ENCODE measurements at places on chromosomes 2 and 18.

GRCh38 chr2:72778410-72778809, 47.4 kb downstream of the EXOC6B start:
- DNase-seq: no peak

- no peak for DNase-seq
Measured at GRCh38 chr2:24253303-24253919, 78.6 kb downstream of the FAM228A start.

DNA sequence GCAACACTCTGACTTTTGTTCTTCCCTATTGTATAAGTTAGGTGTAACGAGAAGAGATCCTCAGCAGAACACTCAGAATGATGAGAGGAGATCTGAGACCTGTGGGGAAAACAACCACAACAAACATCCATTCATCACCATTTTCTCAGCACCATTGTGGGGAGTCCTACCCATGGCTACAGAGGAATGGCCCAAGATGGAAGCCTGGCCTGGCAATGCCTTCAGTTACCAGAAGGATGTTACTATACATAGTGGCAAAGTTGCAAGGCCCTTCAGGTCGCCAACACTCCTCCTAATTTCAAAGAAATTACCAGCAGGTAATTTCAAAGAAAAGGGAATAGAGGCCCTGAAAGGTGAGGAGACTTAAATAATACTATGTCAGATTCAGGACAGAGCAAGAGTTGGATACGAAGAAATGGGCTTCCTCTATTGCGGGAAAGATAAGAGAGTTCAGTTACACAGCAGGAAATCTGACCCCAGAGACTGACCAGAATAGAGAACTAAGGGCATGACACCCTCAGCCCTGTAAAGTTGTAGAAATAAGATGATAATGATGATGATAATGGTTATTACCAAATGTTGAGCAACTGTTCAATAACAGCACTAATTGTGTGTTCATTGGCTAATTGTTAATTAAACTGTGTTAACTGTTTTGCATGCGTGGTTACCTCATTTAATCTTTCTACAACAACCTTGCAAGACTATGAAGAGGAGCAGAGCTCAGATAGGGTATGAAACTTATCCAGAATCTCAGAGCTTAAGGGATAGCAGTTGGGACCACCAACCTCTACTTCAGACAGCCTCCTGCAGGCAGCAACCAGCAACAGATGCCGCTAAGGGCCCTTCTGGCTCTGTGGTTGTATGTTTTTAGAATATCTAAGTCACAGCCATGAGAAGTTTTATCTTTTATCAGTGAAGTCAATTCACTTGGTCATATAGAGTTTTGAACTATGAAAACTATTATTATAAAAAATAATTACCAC, 37.5 kb downstream of the DHRS9 start:
- no peak for DNase-seq

- DNase-seq: no peak
Measured at GRCh38 chr2:105786231-105787230, 41.8 kb downstream of the NCK2 start.

DNA sequence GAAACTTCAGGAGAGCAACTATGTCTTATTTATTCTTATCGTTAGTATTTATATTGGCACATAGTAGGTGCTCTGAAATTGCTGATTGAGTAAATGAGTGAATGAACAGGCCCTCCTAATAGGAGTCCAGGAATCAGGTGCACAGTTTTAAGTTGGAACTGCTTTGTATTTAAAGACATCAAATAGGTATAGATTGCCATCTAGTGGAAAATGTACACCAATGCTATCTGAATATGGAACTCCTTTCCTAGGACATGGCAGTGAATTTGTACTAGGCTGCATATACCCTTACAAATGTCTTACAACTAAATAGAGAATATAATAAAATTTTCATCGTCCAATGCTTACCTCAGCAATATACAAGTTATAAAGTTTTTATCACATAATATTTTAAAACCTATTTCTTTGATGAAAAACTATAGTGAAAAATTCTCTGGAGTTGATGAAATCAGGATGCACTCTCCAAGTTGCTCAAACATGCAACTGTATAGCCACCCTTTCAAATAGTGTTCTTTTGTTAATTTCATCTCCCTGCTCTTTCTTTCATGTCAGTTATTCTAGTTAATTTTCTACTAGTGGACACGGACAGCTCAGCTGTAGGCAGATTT, 318.9 kb upstream of the SYT4 start:
- DNase-seq: no peak

DNA sequence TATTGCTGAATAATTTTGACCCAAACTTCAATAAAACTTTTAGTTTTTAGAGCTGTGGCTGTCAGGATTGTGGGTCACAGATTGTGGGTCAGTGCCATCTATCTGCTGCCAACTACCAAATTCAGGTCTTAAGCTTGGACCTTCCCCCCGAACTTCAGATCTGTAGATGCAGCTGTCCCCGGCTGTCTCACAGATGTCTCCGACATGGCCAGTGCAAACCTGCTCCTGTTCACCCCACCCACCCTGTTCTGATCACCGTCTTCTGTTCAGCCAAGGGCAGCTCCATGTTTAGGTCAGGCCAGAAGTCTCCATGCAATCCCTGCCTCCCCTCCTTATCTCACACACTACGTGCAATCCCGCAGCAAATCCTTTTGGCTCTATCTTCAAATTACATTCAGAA, 175.0 kb downstream of the PRKCE start:
- no peak for DNase-seq

- no peak for DNase-seq
Measured at GRCh38 chr2:237324405-237324831, 89.5 kb downstream of the COL6A3 start.

- DNase-seq: no peak
Measured at GRCh38 chr2:46380038-46380940, 83.1 kb downstream of the EPAS1 start.

DNA sequence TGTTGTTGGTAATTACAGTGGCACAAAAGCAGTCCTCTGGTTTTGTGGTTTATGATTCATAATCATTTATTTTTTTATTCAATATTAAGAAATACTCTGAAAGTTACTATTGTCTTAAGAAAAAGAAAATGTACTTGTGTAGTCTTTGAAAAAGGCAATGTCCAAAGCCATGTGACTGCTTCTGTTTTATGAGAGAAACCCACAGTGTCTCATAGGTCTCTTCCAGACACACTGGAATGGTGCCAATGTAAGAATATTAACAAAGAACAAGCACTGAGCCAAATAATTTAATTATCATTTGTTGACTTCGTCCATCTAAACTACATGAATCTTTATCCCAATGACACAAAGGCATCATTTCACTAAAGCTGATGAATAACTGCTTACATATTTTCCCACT, 62.5 kb downstream of the RPRM start:
- DNase-seq: no peak

- no peak for DNase-seq
Measured at GRCh38 chr2:164896634-164897355, 55.2 kb upstream of the COBLL1 start.

DNA sequence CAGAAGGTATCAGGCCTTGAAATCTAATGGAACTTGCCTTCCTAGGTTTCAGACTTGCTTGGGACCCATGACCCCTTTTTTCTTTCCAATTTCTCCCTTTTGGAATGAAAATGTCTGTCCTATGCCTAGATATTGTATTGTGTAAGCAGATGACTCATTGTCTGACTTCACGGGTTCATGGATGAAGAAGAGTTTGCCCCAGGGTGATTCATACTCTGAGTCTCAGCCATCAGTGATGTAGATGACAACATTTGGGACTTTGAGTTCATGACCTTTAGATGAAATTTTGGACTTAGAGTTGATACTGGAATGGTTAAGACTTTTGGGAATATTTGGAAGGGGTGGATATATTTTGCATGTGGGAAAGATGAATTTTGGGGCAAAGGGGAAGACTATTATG, 11.2 kb upstream of the SCYGR5 start:
- no peak for DNase-seq

DNA sequence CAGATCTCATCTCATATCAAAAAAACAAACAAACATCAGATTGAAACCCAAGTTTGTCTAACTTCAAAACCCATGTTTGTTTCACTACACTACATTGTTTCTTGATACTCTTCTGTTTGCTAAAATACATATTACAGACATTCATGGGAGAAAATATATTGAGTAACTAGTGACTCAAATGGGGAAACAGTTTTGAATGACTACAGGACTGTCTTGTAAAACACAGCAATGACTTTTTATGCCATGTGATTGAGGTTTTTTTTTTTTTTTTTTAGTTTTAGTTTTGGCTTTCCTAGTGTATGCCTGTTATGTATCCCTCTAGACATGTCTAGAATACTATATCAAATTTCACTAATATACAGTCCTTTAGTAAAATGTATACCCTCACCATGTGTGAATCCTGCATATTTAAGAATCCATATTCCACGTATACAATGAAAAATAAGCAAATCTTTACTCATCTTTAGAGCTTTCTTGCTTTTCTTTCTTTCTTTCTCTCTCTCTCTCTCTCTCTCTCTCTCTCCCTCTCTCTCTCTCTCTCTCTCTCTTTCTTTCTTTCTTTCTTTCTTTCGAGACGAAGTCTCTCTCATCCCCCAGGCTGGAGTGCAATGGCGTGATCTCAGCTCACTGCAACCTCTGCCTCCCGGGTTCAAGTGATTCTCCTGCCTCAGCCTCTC, 46.6 kb upstream of the SERTAD2 start:
- no peak for DNase-seq

DNA sequence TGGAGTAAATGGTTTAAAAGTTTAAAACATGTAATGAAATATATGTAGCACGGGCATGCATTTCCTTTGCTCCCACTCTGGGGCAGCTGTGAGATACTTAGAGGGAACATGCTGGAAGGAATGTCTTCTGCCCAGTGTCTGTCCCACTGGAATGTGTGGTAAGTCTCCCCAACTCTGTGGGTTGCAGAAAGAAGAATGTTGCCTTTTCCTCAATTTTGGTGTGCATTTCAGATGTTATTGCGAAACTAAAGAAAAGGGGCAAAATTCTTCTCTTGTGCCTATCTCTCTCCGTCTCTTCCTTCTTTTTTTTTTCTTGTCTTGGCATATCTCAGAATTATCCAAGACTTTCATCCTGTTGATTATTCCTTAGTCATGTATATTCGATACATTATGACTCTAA, 201.1 kb downstream of the SH3RF3 start:
- no peak for DNase-seq

DNA sequence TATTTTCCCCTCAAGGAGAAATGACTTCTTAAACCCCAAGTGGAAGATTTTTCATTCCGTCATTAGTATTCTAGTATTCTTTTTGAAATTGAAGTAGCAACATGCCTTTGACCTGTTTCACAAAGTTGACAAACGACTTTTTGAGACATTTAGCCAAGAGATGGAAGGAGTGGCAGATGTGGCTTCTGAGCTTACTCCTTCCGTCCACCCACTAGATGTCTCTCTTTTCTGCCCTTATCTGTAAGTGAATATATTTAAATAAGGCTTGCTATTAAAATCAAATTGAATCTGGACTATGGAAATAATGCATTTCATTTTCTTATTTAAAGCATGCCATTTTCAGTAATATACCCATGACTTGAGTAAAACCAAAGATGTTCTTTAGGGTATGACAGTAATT, 74.1 kb downstream of the ACTR3 start:
- DNase-seq: no peak

DNA sequence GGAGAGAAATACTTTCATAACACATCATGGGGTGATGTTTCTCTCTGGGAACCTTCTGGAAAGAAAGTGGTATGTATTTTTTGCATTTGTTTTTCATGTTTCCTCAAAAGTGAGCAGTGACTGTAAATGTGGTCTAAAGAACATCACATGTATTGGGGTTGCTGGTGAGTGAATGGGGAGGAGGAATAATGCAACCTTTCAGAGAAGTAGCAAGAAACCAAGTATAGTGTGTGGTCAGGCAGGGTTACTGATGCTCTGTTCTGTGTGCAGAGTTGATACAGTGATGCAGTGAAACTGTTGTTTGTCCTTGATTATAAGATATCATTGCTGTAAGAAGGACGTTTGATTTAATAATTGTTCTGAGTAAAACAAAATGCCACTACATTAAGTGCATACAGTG, 24.1 kb downstream of the ADNP2 start:
- DNase-seq: no peak

DNA sequence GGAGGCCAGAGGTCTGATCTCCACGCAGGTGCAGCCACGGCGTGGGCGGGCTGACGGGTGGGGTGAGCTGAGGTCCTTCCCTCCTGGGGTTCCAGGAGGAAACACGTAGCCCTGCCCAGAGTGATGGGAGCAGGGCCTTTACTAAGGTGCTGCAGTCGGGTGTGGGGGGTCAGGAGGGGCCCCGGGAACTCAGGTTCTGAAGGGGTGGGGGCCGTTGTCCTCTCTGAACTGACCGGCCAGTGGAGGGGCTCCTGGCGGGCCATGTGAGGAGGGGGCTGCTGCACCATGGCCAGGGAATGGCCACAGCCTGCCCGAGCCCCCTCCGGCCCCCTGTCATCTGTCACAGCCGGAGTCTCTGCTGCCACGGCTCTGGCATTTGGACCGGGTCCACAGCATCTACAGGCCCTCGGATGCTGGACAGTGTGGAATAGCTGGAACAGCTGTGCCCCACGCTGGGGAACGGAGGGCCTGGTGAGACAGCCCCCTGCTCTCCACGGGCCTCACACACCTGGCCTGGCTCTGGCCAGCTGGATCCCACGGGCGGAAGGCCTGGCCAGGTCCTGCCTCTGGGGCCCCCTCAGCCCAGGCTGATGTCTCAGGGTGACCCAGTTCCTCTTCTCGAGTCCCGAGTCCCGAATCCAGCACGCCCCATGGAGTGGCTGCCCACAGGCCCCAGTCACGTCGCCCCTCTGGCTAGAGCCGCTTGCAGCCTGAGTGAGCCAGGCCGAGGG, 145.6 kb upstream of the GPC1 start:
- no peak for DNase-seq

DNA sequence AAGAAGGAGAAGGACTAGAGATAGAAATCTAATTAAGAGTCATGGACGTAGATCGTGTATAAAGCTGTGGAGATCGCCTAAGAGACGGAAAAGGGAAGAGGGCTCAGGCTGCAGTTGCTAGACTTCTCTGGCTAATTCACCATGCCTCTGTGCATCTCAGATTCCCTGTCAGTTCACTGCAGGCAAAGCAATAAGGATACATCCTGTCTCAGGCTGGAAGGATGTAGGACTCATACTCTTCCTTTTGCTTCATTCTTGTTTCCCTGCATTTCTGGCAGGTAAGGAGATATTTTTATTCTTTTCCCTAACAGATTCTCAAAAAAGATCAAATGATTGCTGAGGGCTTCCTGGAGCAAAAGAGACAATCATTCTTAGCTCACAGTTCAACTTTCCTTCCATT, 112.5 kb downstream of the AP1S3 start:
- DNase-seq: no peak

GRCh38 chr2:239836021-239836765, 188.9 kb downstream of the NDUFA10 start:
- no peak for DNase-seq

DNA sequence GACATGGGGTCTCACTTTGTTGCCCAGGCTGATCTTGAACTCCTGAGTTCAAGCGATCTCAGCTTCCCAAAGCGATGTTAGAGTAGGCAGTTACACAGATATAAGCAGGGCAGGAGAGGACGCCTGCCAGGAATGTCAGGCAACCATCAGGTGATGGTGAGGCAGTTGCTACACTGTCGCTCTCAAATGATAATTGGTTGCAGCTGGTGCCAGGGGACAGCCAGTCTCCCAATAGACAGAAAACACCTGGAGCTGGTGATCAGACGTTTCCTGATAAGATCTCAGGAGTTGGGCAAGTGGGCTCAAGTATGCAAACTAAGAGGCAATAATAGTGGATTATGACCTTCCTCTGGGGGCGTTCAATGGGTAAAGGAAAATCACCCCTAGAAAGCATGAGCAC, 163.1 kb upstream of the RGPD4 start:
- DNase-seq: no peak
